ENCODE measurements at places on chromosomes 7 and 10.

- DNase-seq = no peak
Measured at GRCh38 chr10:119537953-119538630, 4.4 kb downstream of the RGS10 start.

- DNase-seq = no peak
Measured at GRCh38 chr10:79335470-79336235, 11.6 kb upstream of the PPIF start.

DNA sequence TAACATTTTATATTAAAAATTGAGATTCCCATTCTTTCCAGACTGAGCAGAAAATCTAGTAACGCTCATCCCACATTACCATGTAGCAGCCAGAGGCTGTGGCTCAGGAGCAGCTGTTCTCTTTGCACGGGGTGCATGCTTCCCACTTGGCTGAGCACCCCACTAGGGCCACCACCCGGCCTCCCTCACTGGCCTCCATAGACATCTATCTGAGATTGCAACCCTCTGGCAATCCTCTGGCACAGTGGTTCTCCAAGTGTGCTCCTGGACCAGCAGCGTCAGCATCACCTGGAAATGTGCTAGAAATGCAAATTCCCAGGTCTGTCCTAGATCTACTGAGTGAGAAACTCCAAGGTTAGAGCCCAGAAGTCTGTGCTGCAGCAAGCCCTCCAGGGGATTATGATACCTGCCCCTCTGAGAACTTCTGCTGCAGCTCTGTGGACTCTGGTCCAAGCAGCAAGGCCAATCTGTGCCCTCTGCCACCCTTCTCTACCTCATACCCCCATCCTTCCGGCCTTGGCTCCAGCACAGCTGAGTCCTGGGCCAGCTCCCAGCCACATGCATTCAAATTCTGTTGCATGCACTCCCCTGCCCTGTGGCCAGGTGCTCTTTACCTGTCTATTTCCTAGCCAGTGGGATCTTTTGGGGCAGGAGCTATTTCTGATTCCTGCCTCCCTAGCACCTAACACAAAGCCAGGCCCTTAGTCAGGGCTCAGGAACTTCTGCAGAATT lies 301.5 kb downstream of the GRID1 start:
- no peak for DNase-seq

DNA sequence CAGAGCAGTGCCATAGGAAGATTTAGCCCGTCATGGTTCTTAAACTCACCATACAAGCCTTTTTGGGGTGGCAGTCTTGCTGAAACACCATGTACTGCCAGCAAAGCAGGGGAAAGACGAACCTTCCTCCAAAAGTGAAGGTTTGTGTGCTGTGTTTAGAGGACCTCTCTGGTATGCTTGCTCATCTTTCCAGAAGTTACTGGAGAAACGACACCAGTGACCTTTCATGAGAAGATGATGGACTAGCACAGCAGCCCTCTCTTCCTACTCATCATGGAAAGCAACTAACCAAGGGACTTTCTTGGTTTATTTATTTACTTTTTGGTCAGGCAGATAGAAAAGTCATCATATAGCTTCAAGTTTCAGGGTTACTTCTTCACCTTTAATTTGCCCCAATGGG lies 247.4 kb downstream of the PTEN start:
- DNase-seq = no peak

DNA sequence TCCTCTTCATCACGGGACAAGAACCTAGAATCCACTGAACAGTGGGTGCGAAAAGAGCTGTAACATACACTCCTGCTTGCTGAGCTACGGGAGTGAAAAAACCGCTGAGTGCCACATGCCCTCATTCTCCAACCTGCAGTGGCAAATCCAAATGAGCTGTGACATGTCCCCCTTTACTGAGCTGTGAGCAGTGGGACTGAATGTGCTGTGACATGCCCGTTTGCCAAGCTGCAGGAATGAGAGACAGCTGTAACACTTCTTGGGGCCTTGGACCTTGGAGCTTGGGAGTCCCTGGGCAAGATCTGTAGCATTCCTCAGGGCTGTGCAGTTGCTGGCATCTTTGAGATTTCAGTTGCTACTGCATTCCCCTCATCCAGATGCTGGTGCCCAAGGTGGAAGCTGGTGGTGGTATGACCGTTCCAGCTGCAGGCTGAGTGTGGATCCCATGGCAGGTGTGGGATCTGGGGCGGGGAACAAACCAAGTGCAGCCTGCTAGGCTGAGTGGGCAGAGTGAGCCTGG lies 85.0 kb downstream of the TMEM106B start:
- DNase-seq = no peak

GRCh38 chr7:123120286-123120685 lies 79.5 kb downstream of the SLC13A1 start:
- no peak for DNase-seq

GRCh38 chr7:13702251-13702650 lies 287.2 kb downstream of the ETV1 start:
- no peak for DNase-seq

DNA sequence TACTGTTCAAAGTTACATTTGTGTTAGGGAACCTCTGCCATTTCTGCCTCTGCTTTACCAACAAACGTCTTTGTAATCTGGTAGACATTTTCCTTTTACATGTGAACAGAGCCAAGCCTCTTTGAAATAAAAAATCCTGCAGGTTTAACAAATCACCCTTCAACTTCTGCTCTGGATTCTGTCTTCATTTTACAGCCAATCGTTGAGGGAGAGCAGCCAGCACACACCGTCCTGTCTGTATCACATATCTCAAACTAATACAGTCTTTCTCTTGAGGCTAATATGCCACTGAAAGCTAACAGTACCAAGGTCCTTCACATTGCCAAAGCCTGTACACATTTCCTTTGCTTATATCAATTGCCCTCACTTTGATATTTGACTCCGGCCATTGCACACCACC lies 468.6 kb upstream of the TEX47 start:
- DNase-seq = no peak

GRCh38 chr7:13578294-13578693 lies 411.2 kb downstream of the ETV1 start:
- DNase-seq = no peak

DNA sequence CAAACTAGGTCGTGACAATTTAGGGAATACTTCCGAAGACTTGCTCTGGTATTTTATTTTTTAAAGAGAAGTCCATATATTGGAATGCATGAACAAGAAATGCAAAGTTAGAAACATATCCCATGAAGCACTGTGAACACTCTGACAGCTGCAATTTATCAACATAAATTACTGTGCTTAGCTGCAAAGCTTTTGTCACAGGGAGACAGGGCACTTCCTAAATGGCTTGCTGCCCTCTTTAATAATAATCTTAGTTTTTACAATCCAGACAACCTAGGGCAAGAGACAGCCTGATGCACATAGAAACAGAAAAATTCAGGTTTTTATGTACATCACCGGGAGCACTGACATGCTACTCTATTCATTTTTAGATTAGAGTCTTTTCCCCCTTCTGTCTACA lies 78.3 kb upstream of the NOBOX start:
- no peak for DNase-seq

DNA sequence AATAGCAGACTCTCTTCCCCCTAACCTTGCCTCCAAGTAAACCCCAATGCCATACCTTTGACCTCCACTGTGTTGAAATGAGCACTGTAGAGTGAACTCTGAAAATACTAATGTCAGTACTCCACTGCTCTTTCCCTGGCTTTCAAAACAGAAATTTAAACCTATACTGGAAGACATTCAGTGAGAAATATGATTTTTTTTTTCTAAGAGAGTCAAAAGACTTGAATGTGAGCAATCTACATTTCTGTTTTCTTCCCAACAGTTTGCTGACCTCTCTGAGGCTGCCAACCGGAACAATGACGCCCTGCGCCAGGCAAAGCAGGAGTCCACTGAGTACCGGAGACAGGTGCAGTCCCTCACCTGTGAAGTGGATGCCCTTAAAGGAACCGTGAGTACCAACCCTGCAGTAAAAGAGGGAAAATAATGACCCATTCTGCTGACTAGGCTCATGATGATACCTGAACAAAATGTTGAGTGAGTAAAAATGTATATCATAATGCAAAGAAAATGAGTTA lies 6.4 kb downstream of the VIM start:
- no peak for DNase-seq

DNA sequence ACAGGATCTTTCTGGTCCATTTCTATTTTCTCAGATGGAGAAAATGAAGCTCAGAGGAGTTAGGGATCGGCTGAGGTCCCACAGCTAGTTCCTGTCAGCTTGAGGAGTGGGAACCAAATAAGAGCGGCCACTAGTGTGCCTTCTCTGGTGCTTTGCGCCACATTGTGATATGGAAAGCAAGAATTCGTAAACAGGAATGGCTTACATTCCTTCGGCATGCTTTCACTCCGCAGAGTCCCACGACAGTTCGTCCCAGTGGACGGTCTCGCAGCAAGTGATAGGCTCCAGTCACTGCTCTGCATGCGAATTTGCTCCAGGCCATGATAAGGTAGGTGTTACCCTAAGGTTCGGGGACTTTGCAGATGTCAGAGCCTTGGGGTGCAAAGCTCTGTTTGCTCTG lies 41.5 kb upstream of the PTF1A start:
- DNase-seq = no peak

DNA sequence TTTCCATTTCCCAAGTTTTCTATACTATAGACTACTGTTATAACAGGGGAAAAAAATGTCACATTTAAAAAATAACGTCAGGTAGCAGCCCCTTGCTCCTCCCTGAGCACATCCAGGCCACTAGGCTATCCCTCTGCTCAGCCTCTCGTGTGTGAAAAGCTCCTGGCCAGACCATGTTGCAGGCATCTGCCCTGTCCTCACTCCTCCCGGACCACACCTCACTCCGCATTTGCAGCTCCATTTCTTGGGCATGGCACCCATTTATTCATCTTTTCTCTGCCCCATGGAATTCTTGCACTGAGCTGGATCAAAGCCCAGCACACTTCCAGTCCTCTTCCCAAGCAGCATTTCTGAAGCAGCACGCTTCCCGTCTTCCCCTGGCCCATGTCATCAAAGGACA lies 1.4 kb upstream of the GDF2 start:
- DNase-seq = no peak

- no peak for DNase-seq
Measured at GRCh38 chr10:126997801-126998590, 92.8 kb downstream of the DOCK1 start.

DNA sequence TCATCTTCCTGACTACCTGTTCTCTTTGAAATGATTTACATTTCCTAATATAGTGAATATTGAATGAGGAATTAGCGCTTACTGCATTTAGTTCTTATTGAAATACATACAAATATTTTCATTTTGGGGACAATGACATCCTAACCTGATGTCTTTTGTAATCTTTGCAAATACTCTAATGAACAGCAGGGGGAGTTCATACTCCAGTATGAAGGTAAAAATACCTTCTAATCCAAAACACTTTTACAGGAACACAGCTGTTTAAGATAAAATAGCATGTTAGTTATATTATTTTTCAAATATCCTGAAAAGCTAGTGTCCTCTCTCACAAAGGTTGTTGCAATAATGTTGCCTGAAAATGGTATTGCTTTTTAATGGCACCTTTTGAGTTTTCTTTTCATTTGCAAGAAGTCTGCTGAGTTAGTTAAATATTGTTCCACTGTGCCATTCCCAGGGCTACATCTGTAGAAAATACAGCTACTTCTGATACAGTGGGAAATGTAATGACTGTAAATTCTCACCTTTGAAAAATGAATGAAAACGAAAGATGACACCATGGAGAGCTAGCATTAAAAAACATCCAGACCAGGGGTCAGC lies 400.0 kb downstream of the PHF14 start:
- DNase-seq = no peak

GRCh38 chr7:106281585-106282318 lies 3.0 kb downstream of the NAMPT start:
- no peak for DNase-seq

DNA sequence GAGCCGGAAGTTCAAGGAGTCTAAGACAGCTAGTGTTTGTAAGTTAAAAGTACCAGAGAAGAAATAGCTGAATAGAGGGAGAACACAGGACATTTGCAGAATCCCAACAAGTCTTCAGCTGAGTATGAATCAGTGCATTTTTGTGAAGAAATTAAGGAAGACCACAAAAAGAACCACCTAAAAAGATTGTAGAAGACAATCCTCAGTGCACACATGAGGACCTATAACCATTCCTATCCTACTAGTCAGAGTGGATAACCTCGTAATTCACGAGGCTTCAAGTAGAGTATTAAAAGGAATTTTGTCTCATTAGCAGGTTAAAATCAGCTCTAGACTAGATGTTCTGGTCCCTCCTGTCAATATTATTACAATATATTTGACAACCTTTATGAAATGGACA lies 295.4 kb upstream of the KAT6B start:
- DNase-seq = no peak

GRCh38 chr7:142626420-142627035 lies 122.7 kb upstream of the PRSS1 start:
- peak; percentile 60 for DNase-seq

- DNase-seq = no peak
Measured at GRCh38 chr7:138204982-138205298, 128.7 kb downstream of the AKR1D1 start.

DNA sequence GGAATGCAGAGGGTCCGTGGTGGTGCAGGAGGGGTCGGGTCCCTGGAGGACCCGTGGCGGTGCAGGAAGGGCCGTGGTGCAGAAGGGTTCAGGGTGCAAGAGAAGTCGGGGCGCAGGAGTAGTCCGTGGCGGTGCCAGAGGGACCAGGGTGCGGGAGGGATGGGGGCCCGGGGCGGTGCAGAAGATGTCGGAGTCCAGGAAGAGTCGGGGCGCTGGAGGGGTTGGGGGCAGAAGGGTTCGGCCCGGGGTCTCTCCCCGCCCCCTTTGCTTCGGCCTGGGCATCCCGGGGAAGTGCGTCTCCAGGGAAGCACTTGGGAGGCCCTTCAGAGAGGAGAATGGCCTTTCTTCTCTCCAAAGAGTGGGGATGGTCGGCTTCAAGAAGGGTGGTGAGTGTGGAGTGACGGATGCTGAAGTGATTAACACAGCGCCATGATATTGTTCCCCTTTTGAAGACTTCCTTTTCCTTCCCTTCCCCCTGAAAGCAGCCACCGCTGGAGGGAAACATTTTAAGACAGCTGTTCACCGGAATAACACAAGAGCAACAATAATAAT lies 997 bp downstream of the WDR37 start:
- no peak for DNase-seq

DNA sequence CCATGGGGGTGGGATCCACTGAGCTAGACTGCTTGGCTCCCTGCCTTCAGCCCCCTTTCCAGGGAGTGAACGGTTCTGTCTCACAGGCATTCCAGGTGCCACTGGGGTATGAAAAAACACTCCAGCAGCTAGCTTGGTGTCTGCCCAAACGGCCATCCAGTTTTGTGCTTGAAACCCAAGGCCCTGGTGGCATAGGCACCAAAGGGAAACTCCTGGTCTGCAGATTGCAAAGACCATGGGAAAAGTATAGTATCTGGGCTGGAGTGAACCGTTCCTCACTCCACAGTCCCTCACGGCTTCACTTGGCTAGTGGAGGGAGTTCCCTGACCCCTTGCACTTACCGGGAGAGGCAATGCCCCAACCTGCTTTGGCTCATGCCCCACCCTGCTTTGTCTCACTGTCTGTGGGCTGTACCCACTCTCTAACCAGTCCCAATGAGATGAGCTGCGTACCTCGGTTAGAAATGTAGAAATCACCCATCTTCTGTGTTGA lies 62.7 kb downstream of the PPP1R9A start:
- no peak for DNase-seq

GRCh38 chr7:1993776-1994740 lies 238.7 kb downstream of the MAD1L1 start:
- DNase-seq = no peak
